Hematopoietic multipotent progenitor cell treated with erythropoietin and hydrocortisone succinate and interleukin-3 and kit ligand, for 8 days (in vitro differentiated cells): ENCODE measurements at places on chromosomes 13 and 19.

- no peak for DNase-seq
These were observed 14.4 kb downstream of the BICRA start for GRCh38 chr19:47623151-47623920.

GRCh38 chr13:113876346-113877148 is 12.7 kb upstream of the GAS6 start:
- no peak for DNase-seq

- DNase-seq = no peak
These were observed 60.8 kb downstream of the F2RL3 start for GRCh38 chr19:16949496-16950023.

DNA sequence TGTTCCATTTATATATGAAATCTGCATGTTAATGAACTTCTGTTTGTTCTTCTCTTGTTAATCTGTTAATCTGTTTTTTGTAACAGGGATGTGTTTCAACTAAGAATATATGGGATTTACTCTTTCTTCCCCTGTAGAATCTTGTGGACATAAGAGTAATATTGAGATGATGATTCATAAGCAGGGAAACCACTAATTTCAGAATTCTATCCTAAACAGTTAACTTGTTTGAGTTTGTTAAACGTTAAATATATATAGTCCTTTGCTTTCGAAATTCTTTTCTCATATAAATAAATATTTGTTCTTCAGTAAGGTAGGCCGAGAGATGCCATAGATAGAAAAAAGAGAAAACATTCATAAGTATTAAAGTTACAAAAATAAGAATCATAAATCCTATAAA is 1052.2 kb upstream of the SPRY2 start:
- no peak for DNase-seq

DNA sequence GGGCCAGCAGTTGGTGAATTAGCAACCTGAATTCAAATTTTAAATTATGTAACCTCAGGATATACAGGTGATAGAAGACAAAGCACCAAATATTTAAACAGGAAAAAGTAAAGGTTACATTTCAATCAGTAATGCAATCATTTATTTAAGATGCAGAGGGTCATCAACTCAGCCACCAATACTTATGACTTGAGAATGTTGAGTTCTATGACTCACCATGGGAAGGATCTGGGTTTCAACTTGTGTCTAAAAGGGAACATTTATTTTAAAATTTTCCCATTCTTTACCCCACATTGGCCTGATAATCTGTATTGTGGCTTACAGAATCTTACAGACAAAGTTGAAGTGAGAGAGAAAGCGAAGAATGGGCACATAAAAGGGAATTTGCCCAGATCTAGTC is 418.0 kb downstream of the NDFIP2 start:
- no peak for DNase-seq

DNA sequence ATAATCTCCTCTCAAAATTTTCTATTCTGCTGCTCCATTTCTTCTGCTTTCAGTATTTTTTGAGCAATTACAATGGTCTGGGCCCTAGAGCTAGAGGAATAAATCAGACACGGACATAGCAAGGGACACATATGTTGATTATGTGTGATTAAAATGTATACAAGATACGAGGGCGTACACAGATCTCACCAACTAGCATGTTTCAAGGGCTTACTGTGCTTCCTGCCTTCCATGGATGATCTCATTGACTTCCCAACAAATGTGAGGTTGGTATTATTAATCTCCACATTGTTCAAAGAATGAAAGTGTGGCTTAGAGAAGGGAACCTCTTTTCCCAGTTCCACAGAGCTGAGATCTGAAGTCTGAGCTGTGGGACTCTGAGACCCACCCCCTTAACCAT is 9.1 kb downstream of the PLD3 start:
- DNase-seq = no peak

GRCh38 chr13:44394658-44395057 is 21.0 kb downstream of the SERP2 start:
- DNase-seq = peak; percentile 37

DNA sequence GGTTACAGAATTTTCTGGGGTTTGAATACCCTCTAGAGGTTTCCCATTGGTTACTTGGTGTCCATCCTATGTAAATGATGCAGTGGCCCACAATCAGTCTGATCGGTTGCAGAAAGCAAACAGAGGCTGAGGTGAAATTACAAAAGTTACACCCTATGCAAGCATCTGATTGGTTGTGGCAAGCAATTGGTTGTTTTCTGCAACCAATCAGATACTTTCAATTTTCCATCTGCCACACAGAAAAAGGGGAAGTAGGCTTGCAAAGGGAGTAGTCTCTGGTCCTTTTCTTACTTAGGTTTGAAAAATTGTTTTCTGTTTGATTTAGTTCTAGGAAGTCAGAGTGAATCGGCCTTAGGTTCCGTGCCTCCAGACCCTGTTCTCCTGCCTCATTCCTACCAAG is 93.1 kb downstream of the WTIP start:
- no peak for DNase-seq

GRCh38 chr13:101868585-101869469 is 416.4 kb downstream of the ITGBL1 start:
- no peak for DNase-seq

DNA sequence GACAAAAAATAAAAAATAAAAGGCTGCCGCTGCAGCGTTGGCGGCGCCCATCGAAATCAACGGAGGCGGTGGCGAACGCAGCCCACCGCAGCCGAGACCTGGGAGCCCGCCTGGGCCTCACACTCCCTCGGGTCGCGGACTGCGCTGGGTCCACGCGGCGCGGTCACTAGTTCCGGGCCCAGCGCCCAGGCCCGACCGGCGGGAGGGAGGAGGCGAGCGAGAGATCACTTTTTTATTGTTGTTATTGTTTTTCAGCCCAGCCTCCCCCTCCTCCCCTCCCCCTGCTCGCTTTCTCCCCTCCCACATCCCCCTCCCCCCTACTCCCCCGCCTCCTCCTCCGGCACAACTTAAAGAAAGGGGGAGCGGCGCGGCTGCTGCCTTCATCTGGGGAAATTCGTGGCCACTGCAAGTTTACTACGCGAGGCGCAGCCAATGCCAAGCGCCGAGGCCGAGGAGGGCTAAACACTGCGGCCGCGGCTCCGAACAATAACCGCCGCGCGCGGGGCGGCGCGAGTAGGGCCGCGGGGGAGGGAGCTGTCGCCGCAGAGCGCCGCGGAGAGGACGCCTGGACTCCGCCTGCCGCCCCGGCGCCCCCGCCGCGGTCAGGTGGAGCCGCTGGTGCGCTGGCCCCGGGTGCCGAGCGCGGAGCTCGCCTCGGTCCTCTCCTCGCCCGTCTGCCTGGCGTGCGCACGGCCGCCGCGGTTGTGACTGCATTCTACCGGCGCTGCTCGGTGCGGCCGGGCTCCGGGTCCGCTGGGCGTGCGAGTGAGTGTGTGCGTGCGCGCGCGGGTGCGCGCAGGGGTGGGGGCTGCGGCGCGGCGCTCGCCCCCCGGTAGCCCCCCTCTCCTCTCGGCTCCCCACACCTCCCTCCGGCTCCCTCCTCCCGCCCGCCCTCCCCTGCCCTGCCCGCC is 505 bp upstream of the ZIC2 start:
- DNase-seq = no peak

GRCh38 chr13:100798739-100799361 is 124.3 kb upstream of the TMTC4 start:
- DNase-seq = no peak
